Occipital lobe (tissue), 3 donors: ENCODE measurements at places on chromosomes 1 and 21. TPM values are rescaled to one million over a fixed set of nuclear protein-coding genes. Genes with fewer than 3 reads are reported as not detected.

The ADAMTS4 gene
- 0.62 TPM for total RNA-seq

The F13B gene
- not detected for total RNA-seq

The ALPL gene
- 1.4 TPM for total RNA-seq

The BNIPL gene
- 0.16 TPM for total RNA-seq

The CFAP107 gene
- not detected for total RNA-seq

The FCRLB gene
- total RNA-seq = 3.1 TPM

The OR2W3 gene
- total RNA-seq = 1.6 TPM

The RO60 gene
- total RNA-seq = 448 TPM

The BCAR3 gene
- 5.9 TPM for total RNA-seq

The CHAF1B gene
- total RNA-seq = 1.6 TPM

The ARHGAP30 gene
- 1.7 TPM for total RNA-seq

The TMEM201 gene
- 4.7 TPM for total RNA-seq

The CFHR3 gene
- not detected for total RNA-seq

The IFNLR1 gene
- 0.16 TPM for total RNA-seq

The CITED4 gene
- 0.62 TPM for total RNA-seq

The KRTAP19-7 gene
- total RNA-seq = not detected

The LAX1 gene
- total RNA-seq = not detected

The MAGI3 gene
- total RNA-seq = 33.1 TPM

The AIM2 gene
- total RNA-seq = 23.4 TPM

The PTGER3 gene
- total RNA-seq = 1.2 TPM

The NUCKS1 gene
- 257 TPM for total RNA-seq

The PDC gene
- total RNA-seq = not detected

The ADAMTS5 gene
- total RNA-seq = 1.4 TPM

The FGR gene
- 0.78 TPM for total RNA-seq

The TMEM81 gene
- total RNA-seq = 3.4 TPM

The PCAT6 gene
- total RNA-seq = not detected

The ANKRD35 gene
- 0.62 TPM for total RNA-seq

The SPRR3 gene
- 1.6 TPM for total RNA-seq

The FAAP20 gene
- total RNA-seq = 20.3 TPM

The CASQ2 gene
- total RNA-seq = 0.47 TPM

The HSD11B1 gene
- total RNA-seq = not detected

The RSPO1 gene
- not detected for total RNA-seq

The TNFRSF18 gene
- not detected for total RNA-seq

The IGSF5 gene
- total RNA-seq = 0.78 TPM

The MR1 gene
- 0.62 TPM for total RNA-seq

The PGLYRP4 gene
- not detected for total RNA-seq

The LRRC3 gene
- 4.8 TPM for total RNA-seq

The GPR161 gene
- 93.4 TPM for total RNA-seq

The VAMP4 gene
- total RNA-seq = 22.3 TPM

The TCHH gene
- not detected for total RNA-seq

The DTL gene
- total RNA-seq = 2.7 TPM

The FABP3 gene
- total RNA-seq = 93.1 TPM

The TMEM69 gene
- total RNA-seq = 20.7 TPM

The NECAP2 gene
- 25.9 TPM for total RNA-seq

The HTR6 gene
- total RNA-seq = 0.16 TPM

The AGT gene
- total RNA-seq = 9.8 TPM
